MM.1S (cell line): ENCODE measurements at places on chromosomes 1 and 21.

DNA sequence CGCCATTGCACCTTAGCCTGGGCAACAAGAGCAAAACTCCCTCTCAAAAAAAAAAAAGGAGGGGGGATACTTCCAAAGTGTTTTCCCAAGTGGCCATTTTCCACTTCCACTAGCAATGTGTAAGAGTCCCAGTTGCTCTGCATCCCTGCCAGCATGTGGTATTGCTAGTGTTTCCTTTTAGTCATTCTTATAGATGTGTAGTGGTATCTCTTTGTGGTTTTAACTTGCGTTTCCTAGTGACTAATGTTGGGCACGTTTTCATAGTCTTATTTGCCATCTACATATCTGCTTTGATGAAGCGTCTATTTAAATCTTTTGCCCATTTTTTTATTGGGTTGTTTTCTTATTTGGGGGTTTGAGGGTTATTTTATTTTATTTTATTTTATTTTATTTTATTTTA is 31.1 kb downstream of the INAVA start:
- DNase-seq: no peak

DNA sequence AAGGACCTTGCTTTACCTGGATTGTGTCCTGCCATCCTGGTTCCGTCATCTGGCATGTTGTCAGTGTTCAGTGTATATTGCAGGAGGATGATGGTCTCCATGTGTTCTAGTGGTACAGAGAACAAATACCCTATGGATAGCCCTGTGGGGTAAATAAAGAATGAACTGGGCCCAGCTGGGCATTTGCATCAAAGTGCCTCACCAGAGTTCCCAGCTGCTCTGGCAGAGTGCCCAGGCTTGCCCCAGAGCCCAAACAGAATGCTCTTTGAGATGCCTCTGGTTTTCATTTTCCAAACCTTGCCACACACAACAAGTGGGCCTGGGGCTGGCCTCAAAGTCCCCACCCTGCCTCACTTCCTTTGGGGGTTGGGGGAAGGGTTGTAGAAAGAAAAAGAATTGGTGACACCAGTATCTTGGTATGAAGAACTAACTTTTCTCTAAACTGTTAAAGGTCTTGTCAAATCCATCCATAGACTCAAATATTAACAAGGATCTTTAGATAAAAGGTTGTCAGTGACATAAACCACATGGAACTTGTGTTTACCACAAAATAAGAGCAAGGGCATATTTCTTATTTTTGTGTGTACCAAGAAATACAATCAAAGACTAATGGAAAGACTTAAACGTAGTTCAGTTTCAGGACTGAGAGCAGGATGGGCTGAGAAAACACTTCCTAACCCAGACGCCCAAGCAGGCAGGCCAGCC is 82.2 kb downstream of the LMO4 start:
- DNase-seq: peak; percentile 50

GRCh38 chr1:24874056-24874455 is 56.0 kb downstream of the RUNX3 start:
- no peak for DNase-seq

GRCh38 chr1:93673163-93673829 is 8.3 kb downstream of the BCAR3 start:
- no peak for DNase-seq

DNA sequence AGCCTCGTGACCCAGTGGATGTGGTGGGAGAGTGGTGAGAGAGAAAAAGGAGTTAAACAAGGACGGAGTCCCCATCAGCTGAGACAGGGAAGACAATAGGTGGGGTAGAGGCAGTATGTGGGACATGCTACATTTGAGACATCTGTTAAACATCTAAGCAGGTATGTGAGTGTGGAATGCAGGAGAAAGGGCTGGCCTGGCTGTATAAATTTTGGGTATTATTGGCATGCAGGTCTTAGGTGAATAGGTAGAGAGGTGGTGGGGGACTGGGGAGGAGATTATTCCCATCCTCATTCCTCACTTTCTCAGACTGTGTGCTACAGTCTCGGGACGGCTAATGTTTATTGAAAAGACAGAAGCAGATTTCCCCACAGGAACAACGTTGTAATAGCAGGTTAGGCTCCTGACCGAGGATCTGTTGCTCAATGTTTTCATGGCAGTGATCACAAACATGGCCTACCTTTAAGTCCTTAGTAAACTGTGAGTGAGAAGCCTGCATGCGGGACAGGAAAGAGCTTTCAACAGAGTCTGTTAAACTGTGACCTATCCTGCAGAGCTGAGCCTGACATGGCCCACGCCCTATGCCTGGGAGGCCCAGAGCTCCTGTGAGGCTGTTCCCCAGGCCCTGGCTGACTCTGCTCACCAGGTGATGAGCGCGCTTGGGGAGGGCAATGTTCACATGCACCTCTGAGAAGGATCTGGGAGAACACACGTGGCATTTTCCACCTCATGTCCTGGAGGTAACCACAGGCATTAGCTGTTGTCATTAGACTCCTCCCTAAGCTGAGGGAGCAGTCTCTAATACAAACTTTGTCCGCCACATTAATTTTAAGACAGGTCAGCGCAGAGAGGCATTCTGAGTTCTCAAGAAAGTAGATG is 16.5 kb downstream of the VSIG8 start:
- no peak for DNase-seq

DNA sequence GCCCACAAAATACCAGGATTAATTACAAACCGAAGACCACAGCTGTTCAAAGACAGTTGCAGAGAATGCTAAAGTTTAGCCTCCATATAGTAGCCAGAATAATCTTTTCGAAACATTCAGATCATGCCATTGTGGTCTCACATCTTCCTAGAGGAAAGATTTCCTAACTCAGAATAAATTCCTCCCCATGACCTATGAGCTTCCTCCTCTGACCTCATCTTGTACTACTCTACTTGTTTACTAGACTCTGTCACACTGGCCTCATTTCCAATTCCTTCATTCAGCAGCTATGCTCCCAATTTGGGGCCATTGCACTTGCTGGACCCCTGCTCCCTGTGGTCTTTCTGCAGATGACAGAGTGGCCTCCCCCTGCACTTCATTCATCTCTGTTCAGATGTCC is 71.8 kb upstream of the LRRC53 start:
- no peak for DNase-seq

GRCh38 chr1:2345297-2346075 is 45.9 kb downstream of the MORN1 start:
- no peak for DNase-seq

- DNase-seq: no peak
Observed at GRCh38 chr1:55931081-55931940, 648.1 kb downstream of the PLPP3 start.

GRCh38 chr1:26970810-26971209 is 10.5 kb upstream of the KDF1 start:
- DNase-seq: no peak

DNA sequence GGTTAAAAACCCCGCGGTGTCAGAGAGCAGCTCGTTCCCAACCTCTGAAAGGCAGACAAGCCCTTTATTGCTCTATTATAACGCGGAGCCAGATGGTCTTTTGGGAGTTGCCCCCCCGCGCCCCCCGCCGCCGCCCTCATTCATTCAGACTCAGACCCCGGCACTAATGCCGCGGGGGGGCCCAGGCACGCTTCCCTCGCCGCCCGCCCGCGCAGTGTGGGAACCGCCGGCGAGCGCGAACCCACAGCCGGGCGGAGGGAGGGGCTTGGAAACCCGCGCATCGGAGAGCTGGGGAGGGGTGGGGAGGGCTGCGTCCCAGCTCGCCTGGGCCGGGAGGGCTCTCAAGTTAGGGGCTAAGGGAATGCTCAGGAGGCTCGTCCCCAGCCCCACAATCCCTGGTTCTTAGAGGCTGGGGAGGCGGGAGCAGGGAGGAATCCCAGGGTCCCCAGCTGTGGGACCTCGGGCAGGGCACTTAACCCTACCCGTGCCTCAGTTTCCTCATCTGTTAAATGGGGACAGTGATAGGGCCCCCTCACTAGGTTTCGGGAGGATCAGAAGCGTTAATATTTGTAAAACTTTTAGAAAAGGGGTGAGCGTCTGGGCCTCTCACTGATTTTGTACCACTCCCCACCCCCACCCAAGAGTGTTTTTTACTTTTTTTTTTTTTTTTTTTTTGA is 10.9 kb upstream of the HES5 start:
- no peak for DNase-seq

DNA sequence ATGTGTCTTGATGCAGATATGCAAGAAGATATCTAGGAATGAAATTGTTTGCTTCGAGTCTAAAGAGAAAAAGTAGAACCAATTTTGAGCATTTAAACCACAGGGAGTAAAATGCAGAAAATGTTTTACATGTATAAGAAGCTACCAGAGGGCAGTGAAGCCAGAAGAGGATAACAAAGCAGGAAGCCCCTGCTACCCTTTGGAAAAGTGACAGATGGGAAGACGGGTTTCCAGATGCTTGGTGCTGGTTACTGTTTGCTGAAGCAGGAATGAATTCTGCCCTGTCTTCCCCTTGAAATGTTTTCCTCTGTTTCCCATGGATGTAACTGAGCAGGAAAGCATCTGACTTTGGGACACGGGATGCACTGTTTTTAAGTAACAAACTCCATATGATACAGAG is 822.2 kb downstream of the MRPL39 start:
- DNase-seq: no peak

DNA sequence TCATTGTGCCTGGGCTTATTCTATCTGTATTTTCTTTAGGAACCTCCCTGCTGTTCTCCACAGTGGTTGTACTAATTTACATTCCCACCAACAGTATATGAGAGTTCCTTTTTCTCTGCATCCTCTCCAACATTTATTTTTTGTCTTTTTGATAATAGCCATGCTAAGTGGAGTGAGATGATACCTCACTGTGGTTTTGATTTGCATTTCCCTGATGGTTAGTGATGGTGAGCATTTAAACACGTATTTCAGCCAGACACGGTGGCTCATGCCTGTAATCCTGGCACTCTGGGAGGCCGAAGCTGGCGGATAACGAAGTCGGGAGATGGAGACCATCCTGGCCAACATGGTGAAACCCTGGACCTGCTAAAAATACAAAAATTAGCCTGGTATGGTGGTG is 57.9 kb downstream of the SLAMF6 start:
- DNase-seq: no peak

- no peak for DNase-seq
Observed at GRCh38 chr1:52679048-52679447, 19.1 kb downstream of the COA7 start.
